Activated T-cell treated with anti-CD3 and anti-CD28 coated beads, Interleukin-2, amount 50 U/mL, for 72 hours (primary cell): ENCODE measurements at places on chromosomes 5 and 9. TPM values are rescaled to one million over a fixed set of nuclear protein-coding genes. Genes with fewer than 3 reads are reported as not detected.

- no peak overlapping the region for H3K4me3 ChIP-seq
- no peaks in the 10 kb centered on the region for H3K36me3 ChIP-seq
- H3K27me3 ChIP-seq: no peaks in the 10 kb centered on the region
- DNase-seq: no peak
- H3K4me1 ChIP-seq: no peaks in the 10 kb centered on the region
- no peak overlapping the region for H3K27ac ChIP-seq
Observed at GRCh38 chr5:140603734-140604133, 29.2 kb downstream of the CD14 start.

- DNase-seq: peak; percentile 28
- H3K36me3 ChIP-seq: peaks cover 14% of the 10 kb centered on the region
- H3K27me3 ChIP-seq: no peaks in the 10 kb centered on the region
Observed at GRCh38 chr9:33129886-33130881, 37.0 kb downstream of the B4GALT1 start.

C5orf52 gene
- not detected for total RNA-seq

PRDM9 gene
- total RNA-seq: not detected

FOXD4L6 gene
- total RNA-seq: not detected
